Naive B cell (primary cell): ENCODE measurements at places on chromosomes 5 and 9.

DNA sequence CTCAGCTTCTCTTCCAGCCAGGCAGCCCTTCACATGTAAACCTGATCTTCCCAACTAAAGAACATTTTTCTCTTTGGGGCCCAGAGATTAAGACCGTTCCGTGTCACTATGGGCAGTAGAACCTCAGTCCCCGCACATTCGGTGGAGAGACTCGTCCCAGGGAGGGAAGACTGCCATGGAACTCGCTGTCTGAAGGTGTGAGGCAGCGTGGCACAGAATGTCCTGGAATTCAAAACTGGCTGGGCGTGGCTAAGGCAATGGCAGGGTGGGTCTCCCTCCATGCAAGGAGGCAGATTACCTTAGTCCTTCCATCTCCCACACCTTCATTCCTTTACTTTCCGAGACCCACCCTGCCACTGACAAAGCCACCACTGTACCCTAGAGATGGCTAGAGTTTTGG is 57.4 kb upstream of the ZNF354A start:
- no peak for DNase-seq

GRCh38 chr9:19174127-19174912 is 47.0 kb upstream of the PLIN2 start:
- peak; percentile 38 for DNase-seq

DNA sequence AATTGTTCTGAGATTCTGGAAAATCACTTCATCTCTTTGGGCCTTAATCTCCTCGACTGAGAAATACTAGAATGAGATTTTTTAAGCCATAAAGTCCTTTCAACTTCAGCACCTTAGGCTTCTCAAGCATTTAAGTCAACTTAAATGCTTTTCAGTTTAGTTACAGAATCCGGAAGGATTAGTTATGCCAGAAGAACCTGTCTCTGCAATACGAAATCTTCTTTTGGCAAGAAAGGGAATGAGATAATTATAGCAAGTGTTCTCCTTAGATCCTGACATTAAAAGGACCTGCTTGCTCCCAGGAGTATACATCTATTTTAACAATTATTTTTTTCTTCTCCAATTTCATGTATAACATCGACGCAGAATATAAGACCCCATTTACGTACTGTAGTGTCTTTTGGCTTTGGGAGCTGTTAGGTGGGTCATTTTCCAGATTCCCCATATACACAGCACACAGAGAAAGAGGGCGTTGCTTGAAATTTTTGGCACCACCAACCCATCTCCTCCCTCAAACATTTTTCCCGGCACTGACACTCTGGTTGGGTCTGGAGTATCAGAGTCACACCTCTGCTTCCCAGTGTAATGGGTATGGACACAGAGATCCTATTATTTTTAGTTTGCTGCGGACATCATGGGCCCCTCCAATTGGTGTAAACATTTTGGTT is 43.6 kb upstream of the CLINT1 start:
- DNase-seq, result no peak

- no peak for DNase-seq
Observed at GRCh38 chr9:124780060-124780756, 3.3 kb downstream of the OLFML2A start.

- no peak for DNase-seq
Observed at GRCh38 chr5:1660001-1660400, 136.2 kb upstream of the LPCAT1 start.

- DNase-seq, result no peak
Observed at GRCh38 chr9:2128618-2129017, 113.5 kb downstream of the SMARCA2 start.

- no peak for DNase-seq
Observed at GRCh38 chr9:79988126-79988525, 416.4 kb downstream of the TLE4 start.

DNA sequence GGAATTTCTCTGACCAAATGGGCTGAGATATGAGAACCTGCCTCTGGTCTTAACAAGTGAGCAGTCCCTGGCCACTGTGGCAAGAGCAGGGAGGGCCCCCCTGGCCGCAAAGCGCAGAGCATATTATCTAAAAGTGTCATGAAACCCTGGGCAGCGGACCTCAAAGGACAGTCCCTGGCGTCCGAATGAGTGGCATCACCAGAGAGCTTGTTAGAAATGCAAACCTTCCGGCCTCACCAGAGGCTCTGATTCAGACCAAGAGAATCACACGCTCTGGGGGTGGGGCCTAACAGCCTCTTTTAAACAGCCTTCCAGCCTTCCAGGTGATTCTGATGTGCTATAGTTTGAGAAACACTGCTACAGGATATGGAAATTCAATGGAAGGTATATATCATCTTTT is 10.9 kb downstream of the PTPN3 start:
- no peak for DNase-seq

DNA sequence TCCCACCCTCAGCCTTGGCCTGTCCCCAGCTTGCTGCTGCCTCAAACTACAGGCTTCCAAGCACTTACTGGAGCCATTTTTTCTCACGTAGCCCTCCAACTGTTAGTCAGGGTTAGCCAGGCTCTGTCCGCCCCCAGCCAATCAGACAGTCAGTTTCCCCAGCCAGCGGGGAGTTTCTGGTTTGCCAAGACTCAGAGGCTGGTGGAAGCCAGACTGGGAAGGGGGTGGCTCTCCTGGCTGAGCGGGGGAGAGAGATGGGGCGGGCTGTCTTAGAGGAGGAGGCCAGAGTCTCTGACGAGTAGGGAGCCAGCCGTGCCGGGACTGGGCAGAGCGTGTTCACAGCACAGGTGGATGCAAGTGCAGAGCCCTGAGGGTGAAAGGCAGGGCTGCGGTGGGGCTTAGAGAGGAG is 15.3 kb downstream of the PROP1 start:
- no peak for DNase-seq

DNA sequence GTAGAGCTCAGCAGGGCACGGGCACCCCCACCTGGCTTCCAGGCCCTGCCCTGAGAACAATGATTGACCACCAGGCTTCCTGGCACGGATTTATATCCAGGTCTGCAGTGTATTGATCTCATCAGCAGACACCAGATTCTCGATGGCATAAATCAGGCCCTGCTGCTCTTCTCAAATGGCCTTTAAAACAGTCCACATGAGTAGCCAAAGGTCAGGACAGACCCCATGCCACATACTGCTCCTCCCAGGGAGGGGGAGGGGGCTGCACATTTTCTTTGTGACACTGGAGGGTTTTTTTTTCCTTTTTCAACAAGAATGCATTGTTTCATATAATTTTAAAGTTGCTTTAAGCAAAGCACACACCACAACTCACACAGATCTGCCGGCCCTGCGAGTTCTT is 85.4 kb downstream of the SEMA4D start:
- DNase-seq, result no peak

GRCh38 chr5:150905312-150905683 is 518 bp upstream of the ZNF300 start:
- DNase-seq, result no peak

GRCh38 chr5:171857489-171857876 is 71.9 kb downstream of the SMIM23 start:
- no peak for DNase-seq

GRCh38 chr5:158435161-158435616 is 576.2 kb upstream of the CLINT1 start:
- peak; percentile 40 for DNase-seq

DNA sequence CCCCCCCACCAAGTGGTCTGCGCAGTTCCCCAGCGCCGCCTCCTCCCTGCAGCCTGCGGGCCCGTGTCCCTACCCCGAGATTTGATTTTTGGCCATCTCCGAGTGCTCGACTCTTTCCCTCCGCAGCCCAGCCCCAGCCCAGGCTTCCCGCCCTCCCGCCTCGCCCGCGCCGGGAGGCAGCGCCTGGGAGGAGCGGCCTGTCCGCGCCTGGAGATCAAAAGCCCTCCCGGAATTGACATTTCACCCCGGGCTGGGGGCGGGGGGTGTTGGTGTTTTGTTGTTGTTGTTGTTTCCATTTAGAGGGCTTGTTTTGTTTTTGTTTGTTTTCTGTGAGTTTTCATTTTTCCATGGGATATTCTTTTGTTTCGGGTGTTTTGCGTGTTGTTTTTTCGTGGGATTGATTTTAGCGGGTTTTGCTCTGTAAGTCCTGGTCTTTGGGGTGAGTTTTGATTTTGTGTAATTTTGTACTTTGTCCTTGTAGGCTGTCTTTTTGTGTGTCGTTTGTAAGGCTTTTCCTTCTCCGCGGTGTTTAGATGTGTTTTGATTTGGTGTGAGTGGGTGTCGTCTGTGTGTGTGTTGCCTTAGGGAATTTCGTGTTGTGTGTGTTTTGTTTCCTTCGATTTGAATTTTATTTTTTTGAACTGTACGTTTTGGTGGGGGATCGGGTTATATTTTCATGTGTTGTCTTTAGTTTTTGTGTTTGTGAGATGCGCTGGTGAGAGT is 1.7 kb upstream of the PAX5 start:
- DNase-seq, result peak; percentile 19

- no peak for DNase-seq
Observed at GRCh38 chr9:112777914-112778313, 27.4 kb downstream of the SNX30 start.

GRCh38 chr5:111859533-111860270 is 102.7 kb upstream of the NREP start:
- DNase-seq, result no peak

DNA sequence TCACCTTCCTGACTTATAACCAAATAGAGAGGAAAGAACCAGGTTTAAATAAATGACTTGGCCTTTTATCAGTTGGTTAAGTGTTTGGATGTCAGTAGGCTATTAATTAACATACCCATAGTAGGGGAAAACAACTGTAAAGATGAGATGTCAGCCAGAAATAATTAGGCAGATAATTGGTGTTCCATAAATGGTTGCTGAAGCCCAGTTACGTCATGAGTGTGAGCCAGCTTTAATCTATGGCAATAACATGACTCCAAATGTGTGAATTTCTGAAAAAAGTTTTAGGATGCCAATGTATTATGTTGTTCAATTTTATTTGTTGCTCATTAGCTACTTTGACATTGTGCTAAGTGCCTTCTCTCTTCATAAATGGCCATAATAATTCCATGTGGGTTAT is 180.5 kb downstream of the FBXL7 start:
- DNase-seq, result no peak

- DNase-seq, result no peak
Observed at GRCh38 chr5:154995679-154996078, 17.9 kb upstream of the KIF4B start.

DNA sequence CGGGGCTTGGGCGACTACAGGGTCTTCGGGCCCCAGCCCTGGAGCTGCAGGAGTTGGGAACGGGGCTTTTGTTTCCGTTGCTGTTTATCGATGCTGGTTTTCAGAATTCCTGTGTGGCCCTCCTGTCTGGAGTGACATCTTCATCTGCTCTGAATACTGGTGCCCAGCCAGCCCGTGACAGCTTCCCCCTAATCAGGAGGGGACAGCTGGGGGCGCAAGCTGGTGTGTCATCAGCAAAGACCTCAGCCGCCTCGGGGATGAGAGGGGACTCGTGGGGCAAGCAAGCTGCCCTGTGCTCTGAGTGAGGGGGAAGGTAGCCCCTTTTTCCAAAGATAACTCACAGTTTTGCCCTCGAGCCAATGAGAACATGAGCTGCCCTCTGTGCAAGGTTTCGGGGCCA is 110.7 kb downstream of the RXRA start:
- no peak for DNase-seq

DNA sequence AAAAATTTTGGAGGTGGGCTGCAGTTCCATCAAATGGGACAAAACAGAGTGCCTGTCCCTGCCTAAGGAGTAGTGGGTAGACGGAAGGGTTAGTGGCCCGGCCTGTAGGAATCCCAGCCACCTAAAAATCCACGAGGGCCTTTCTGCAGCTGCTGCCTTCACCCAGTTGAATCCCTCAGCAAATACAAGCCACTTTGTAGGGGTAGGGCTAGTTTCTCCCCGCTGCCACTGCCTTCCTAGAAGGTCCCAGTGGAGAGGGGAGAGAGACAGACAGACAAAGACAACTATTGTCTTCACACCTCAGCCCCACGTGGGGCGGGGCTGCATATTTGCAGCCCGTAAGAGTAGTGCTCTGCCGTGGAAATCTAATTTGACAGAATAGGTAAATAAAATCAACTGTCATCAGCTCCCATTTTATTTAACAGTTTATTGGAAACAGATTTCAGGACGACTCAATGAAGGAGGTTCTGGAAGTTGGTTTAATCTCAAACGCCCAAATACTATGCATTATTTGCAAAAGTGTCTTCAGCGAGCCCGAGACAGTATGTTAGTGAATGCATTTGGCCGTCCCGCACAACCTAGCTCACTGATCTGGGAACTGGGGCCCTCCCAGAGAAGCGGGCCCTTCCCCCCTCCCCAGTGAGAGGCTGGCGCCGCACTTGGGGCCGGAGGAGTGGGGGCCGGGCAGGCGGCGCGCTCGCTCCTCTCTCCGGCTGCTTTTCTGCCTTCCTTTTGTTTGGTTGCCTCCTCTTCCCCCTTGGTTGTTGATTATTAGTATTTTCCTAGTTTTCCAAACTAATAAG is 67.6 kb upstream of the TBCA start:
- DNase-seq, result no peak

DNA sequence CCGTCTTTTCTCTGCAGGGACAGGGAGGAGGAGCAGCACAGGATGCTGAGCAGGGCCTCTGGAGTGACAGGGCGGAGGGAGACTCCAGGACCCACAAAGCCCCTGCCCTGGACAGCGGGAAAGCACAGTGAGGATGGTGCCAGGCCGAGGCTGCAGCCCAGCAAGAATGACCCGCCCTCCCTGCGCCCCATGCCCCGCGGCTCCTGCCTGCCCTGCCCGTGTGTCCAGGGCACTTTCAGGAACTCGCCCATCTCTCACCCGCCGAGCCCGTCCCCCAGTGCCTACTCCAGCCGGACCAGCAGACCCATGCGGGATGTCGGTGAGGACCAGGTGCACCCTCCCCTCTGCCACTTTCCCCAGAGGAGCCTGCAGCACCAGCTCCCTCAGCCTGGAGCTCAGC is 9.1 kb upstream of the EXOC3 start:
- DNase-seq, result no peak

GRCh38 chr9:71368157-71368556 is 246.7 kb upstream of the TRPM3 start:
- DNase-seq, result no peak

- DNase-seq, result peak; percentile 3
Observed at GRCh38 chr5:177023303-177023664, 788 bp downstream of the ZNF346 start.

DNA sequence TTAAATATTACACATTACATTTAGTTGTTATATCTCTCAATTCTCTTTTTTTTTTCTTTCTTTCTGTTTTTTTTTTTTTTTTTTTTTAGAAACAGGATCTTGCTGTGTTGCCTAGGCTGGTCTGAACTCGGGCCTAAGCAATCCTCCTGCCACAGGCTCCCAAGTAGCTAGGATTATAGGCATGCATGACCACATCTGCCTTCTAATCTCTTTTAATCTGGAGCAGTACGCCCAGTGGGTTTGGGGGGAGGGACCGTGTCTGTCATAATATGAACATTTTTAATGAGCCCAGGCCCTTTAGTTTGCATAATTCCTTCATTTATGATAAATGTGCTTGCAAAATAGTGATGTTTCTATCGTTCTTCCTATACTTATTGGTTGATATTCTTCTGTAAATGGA is 10.3 kb downstream of the RHOBTB3 start:
- DNase-seq, result no peak

DNA sequence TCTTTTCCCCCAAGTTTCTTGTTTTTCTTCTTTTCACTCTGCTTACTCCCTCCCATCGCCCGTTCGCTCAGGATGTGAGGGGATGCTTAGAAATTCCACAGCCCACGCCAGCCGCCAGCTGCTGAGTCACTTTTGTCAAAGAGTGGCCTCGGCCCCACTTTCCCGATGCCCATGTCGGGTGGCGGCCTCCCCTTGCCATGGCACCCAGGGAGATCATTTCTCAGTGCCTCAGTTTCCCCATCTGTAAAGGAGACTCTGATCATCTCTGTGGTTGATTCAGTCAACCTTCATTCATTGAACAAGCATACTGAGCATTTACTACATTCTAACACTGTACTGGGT is 353 bp upstream of the PDGFRB start:
- no peak for DNase-seq
